ENCODE measurements at places on chromosomes 7 and 10. TPM values are rescaled to one million over a fixed set of nuclear protein-coding genes. Genes with fewer than 3 reads are reported as not detected.

GRCh38 chr10:103504181-103504783 lies 10.8 kb downstream of the NEURL1 start:
- DNase-seq: peak; percentile 92

DNA sequence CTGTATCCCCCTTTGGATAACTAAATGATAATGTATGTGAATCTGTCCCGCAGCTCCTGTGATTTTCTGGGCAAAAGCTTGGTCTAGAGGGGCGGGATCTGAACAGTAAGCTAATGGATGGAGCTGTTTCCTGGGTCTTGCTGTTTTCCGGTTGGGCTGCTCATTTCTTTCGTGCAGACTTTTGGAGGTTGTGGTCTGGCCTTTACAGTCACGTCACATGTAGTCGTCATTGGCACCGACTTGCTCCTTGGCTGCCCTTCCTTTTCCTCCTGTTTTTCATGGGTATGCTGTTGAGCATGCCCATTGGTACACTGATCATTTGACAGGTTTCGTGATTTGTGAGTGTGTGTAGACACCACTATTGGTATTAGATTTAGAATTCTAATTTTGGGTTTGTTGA lies 2.0 kb downstream of the FBH1 start:
- no peak for DNase-seq

DNA sequence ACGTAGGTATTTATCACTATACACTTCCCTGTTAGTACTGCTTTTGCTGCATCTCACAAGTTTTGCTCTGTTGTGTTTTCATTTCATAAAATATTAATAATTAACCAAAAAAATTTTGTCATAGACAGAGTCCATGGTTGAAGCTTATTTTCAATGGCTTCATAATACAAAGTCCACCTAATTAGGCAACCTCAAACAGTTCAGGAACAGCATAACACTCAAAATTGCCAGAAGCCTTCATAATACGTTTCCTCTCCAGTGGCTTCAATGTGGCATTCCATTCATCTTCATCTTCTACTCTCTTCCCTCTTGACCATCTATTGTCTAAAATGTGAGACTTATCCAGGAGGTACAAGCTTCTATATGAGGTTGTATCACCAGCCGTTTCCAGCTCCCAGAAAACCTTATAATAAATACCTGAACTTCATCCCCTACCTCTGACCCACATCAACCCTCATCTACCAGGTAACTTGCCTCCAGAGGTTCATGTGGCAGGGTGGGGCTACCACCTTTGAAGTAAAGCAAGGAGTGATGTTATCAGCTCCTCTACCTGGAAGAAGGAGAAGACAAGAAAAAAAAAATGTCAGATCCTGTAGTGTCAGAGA lies 337.3 kb downstream of the MALRD1 start:
- DNase-seq: no peak

GRCh38 chr10:91374052-91374451 lies 36.1 kb upstream of the HECTD2 start:
- DNase-seq: no peak

GRCh38 chr7:99312316-99313203 lies 13.1 kb upstream of the ARPC1A start:
- peak; percentile 57 for DNase-seq

GRCh38 chr7:2566890-2567678 lies 8.3 kb downstream of the IQCE start:
- no peak for DNase-seq

DNA sequence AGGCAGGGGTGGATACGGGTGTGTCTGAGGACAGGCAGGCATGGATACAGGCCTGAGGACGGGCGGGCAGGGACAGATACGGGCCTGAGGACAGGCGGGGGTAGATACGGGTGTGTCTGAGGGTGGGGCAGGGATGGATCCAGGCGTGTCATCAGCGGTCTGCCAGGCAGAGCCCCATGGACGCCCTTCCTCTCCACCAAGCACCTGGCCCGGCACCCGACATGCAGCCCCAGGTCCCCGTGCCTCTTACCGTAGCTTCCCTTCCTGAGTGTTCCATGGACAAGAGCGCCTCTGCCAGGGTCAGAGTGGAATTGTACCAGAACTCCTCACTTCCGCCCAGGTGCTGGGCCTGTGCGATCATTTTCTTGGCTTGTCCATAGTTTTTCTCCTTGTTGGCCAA lies 74.6 kb upstream of the NKX6-2 start:
- no peak for DNase-seq

DNA sequence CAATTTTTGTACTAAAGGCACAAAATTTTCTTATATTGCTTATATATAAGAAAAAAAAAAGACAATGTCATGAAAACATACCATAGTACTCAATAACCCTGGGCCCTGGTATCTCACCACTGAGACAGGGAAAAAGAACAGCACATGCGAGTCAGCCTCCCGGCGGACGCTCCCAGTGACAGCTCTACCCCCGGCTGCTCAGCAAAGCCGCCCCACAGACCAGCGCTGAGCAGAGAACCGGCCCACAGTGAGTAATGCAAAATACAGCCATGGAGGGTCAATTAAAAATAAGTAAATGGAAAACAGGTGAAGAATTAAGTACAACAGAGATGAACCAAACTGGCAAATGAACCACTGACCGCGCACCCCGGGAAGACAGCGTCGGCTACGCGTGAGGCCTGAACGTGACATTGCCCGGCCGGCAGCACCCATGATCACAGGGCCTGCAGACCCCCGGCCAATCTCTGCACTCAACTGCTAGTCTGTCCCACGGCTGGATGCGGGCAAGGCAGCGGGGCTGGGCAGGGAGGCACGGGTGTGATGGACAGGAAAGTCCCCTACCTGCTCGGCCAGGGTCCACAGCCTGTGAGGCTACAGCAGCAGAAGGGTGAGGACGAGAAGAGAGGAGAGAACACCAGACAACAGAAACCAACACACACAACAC lies 175.9 kb downstream of the ZMYND11 start:
- DNase-seq: no peak

DNA sequence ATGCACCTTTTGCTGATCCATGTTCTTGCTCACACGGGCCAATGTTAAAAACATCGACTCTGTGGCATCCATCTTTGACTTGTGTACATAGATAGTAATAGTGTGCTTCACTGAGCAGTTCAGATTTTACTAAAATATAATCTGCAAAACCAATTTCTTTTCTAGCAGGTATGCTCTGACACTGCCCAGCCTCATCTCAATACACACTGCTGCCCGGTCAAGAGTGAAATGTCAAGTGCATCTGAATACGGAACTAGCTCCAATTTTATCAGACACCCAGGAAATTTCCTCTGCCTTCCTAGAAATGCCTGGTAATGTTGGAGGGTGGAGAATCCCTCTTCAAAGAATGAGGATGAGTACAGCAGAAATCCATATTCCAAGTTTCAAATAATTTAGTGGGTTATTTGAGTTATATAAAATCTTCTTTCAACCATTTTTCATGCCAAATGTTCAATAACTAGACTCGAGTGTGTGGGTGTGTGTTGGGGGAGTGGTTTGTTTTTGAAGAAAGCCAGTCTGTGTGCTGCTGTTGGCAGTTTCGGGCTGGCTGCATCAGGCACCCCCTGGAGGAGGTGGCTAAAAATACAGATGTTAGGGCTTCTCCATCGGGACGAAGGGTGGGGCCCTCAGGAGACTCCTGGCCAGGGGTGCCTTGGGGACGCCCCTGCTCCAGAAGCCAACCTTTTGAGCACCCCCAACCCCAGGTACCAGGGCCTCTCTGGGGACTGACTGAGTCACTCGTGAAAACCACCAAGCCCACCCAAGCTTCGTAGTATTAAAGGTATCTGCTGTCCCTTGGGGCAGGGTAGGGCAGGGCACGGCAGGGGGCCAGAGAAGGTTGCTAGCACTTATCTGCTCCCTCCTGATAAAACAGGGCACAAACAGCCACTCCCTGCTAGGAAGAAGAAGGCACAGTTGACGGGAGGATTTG lies 15.4 kb downstream of the CTBP2 start:
- DNase-seq: no peak

- no peak for DNase-seq
Measured at GRCh38 chr10:126392469-126392868, 4.2 kb upstream of the ADAM12 start.

DNA sequence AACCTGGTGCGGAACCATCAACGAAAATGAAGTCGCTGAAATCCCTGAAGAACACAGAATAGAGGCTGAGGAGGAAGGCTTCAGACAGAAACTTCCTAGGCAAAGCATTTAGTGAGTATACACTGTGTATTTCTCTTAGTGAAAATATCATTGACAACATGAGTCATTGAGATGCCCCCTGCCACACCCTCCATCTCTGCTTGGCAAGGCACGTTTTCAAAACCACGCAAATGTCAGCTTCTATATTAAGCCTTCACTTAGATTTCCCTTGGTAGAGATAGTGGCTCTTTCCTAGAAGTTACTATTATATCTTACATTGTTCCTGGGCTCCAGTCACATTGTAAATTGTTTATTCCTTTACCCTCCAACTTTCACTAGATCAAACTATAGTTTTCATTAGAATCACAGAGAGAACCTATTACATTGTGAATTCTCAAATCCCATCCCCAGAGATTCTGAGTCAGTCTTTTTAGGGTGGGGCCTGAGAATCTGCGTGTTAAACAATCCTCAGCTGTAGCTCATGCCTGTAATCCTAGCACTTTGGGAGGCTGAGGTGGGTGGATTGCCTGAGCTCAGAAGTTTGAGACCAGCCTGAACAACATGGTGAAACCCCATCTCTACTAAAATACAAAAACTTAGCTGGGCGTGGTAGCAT lies 4.6 kb upstream of the SKAP2 start:
- no peak for DNase-seq

GRCh38 chr7:51134013-51134441 lies 182.6 kb downstream of the COBL start:
- no peak for DNase-seq

DNA sequence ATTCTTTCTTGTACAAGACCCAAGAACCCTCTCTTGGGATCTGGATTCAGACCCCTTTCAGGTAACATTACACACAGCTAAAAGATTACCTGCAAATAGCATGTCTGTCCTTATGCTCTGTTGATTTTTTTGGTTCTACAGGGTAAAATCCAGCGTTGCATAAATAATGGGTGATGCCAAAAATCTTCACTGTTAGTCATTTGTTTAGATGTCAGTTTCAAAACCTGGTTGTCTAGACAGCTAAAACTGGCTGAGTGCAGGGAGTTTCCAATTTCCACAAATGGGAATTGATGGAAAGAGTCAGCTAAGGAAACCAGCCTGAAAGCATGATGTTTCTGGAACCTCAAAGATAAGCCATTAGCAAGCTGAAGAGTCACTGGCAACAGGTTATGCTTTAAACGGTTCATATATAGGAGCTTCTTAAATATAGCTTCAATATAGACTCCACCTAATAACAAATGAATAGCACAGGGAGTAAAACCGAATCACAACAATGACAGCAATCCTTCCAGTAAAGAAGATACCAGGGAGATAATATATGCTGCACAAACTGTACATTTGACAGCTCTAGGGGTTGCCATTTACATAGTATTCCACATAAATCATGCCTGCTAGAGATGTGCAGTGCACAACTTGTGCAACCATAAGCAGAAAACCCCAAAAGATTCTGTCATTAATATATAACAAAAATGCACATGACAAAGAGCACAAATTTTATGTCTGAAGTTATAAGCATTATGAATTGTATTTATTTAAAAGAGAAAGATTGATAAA lies 20.4 kb downstream of the CCDC71L start:
- no peak for DNase-seq

GRCh38 chr7:137667633-137668387 lies 179.0 kb downstream of the DGKI start:
- peak; percentile 47 for DNase-seq

DNA sequence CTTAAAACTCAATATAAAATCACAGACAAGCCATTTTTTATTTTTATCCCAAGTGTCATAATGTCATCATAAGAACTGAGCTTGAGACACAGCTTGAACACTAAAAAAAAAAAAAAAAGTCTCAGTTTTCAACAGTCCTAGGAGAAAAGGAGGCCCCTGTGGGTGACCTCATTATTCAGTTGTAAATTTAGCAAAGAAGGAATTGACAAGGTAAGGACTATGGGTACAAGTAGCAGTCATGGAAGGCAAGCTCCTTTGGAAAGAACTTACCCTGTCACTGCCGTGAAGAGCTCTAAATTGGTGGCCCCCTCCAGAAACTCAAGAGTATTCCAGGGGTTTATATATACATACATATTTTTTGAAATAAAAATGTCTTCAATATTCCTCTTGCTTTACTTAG lies 864.4 kb upstream of the KCND2 start:
- no peak for DNase-seq

- no peak for DNase-seq
Measured at GRCh38 chr10:75377869-75378268, 23.7 kb downstream of the ZNF503 start.

- no peak for DNase-seq
Measured at GRCh38 chr7:102111061-102112041, 175.3 kb upstream of the SH2B2 start.

DNA sequence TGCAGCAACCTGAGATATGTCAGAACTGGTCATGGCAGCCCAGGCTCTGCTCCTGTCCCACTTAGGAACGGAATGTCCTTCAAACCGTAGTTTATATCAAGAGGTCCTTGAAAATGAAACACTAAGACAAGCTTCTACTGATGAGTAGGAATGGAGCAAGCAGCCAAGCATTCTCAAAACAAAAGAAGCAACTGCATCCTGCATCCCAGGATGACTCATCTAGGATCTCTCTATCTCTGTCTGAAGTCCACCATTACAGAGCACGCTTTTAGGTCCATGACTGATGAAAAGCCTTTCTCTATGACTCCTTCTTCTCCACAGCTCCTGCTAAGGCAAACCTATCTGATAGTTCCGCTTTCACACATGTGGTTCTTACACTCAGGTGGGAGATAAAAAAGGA lies 16.3 kb downstream of the MBL2 start:
- no peak for DNase-seq

DNA sequence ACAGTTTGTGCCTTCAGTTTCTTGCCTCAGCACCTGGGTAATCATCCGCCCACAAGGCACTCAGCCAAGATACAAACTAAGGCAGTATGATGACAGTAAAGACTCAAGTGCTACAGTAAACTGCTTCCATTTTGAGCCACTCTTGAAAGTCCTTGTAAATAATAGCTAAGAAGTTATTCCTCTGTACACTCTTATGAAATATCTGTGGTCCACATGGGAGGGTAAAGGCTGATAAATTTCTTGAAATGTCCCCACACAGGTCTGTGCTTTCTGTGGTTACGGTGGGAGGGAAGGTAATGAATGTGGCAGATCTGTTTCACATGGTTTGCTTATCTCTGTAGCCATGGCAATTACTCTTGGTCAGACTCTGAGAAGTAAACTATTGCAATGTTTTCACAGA lies 551.0 kb upstream of the ZWINT start:
- DNase-seq: no peak

Gene CADPS2
- total RNA-seq: 11.9 TPM

Gene CFAP58
- total RNA-seq: 0.31 TPM

Gene TRDMT1
- total RNA-seq: 4.2 TPM

Gene DPP6
- total RNA-seq: not detected

Gene ASAH2
- total RNA-seq: 8.3 TPM

Gene PPP1R9A
- 11.5 TPM for total RNA-seq

Gene TFPI2
- 86.1 TPM for total RNA-seq

Gene LIPK
- total RNA-seq: not detected

Gene CYP2C19
- total RNA-seq: not detected

Gene NT5C2
- 47.1 TPM for total RNA-seq

Gene HMX2
- total RNA-seq: not detected

Gene ADIRF
- total RNA-seq: 72.8 TPM

Gene PSAP
- total RNA-seq: 683 TPM

Gene ICA1
- total RNA-seq: 33.8 TPM

Gene CNPY1
- total RNA-seq: not detected

Gene NEUROG3
- not detected for total RNA-seq

Gene POLR1F
- 14.5 TPM for total RNA-seq

Gene ZNF775
- total RNA-seq: 3.4 TPM

Data from PC-9 (cell line).